Left ventricle myocardium inferior (tissue), 1 donor: ENCODE measurements at places on chromosomes 16 and 17. TPM values are rescaled to one million over a fixed set of nuclear protein-coding genes. Genes with fewer than 3 reads are reported as not detected.

DNA sequence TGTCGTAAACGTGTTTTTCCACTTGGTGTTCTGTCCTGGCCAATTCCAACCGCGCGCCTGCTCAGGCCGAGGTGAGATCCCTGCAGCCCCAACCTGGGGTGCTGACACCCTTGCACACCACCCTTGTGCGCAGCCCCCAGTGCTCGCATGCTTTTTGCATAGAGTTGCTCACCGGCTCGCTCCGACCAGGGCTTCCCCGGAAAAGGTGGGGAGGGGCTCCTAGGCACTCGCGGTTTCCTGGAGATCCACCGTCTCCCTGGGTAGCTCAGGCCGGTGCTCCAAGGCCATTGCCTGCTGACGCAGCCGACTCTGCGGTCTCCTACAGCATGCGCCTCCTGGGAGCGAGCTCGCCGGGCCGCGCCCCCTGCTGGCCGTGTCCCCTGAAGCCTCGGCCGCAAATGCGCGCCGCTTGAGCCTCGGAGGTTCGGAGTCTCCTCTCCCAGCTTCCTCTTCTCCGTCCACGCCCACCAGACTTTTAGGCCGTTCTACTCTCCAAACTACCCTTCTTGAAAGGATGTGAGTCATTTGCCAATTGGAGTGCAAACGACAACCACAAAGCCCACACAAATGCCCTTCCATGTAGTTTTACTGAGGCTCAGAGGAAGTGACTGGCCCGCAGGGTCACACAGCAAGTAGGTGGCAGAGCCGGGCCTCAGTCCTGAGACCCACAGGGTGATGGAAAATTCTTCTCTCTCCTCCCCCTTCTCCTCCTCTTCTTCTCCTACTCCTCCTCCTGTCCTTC lies 7.2 kb upstream of the PDP2 start:
- peak; percentile 92 for DNase-seq

GRCh38 chr16:88883946-88884345 lies 17.5 kb upstream of the PABPN1L start:
- no peak for DNase-seq

DNA sequence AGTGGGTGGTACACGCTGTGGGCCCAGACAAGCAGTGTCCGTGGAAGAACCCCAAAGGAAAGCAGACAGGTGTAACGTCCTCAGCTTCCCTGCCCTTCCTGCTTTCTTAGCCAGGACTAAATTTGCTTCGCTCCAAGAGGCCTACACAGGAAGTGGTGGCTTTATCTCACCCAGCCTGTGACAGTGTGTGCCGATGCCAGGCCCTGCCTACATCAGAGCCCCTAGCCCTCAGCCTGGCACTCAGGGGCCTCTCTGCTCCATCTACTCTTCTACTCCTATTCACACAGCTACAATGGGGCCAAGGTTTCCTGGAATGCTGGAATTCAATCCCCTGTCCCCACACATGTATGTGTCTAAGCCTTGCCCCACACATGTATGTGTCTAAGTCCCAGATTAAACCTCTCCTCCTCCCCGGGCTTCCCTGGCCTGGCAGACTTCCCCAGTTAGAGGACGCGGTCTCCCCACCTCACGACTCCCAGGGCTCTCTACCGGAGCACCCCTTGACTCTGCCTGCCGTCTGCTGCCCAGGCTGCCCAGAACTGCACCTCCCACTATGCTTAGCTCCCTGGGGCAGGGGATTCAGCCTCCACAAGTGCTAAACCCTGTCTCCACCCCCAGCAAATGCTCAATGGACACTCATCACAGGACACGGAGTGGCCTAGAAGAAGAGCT lies 8.2 kb downstream of the PGAP3 start:
- DNase-seq: peak; percentile 48

DNA sequence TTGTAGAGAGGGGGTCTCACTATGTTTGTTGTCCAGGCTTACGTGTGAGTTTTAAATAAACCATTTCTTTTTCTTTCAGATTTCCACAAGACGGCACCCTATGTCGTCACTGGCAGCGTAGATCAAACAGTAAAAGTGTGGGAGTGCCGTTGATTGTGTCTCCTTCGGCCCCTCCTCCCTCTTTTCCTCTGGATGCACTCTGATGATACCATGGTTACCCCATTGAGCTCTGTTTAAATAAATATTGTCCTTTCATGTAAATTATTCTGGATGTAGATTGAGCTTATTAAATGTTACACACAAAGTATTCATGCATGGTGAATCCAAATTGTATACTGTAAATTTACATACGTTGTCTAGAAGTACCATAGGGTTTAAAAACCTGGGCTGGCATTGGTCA lies 29.9 kb downstream of the CLUH start:
- no peak for DNase-seq

DNA sequence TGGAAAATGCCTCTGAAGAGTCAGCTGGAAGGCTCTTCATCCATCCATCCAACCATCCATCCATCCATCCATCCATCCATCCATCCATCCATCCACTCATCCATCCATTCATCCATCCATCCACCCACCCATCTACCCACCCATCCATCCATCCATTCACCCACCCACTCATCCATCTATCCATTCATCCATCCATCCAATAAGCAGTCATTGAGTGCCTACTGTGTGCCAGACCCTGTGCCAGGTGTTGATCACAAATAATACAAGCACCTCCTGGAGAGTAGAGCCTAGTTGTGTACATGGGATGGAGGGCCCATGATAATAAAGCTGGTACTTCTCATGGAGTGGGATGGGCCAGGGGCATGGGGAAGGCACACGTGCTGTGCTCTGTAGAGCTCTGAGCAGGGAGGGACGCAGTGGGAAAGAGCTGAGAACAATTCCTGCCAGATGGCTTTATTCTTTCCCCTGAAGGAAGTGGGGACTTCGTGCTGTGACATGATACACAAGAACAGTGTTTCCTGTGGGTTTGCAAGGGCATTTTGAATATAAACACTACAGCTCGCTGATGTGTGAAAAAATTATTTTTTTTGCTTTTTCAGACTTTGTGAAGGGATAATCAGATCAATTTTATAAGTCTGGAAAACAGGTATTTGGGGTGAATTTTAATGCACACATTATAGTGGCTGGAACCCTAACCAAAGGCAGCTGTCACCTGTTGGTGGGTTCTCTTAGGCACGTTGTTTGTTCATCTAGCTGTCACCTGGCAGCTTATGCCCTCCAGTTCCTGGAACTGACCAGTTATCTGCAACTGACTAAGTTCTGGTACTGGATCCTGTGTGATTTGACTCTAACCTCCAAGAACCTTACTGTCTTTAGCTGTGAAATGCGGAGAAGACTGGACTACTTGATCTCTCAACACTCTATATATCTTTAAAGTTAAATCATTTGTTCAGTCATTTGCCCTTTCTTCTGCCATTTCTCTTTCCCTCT lies 61.3 kb downstream of the PRKCB start:
- DNase-seq: no peak

- DNase-seq: no peak
Measured at GRCh38 chr17:44940317-44940716, 7.3 kb downstream of the KIF18B start.

- no peak for DNase-seq
Measured at GRCh38 chr16:83343935-83344366, 463.8 kb upstream of the HSBP1 start.

- peak; percentile 48 for DNase-seq
Measured at GRCh38 chr17:81392909-81393654, 2.2 kb upstream of the BAHCC1 start.

Gene FBXL16
- 0.08 TPM for total RNA-seq

Gene GAS2L2
- 0.08 TPM for total RNA-seq

Gene CLDN7
- total RNA-seq: 1.6 TPM

Gene TNFRSF13B
- total RNA-seq: not detected
